ENCODE measurements at places on chromosomes 16 and 17. TPM values are rescaled to one million over a fixed set of nuclear protein-coding genes. Genes with fewer than 3 reads are reported as not detected.

The KRTAP9-4 gene
- total RNA-seq, result not detected

The NOXO1 gene
- total RNA-seq, result not detected

The TGFB1I1 gene
- 44.1 TPM for total RNA-seq

The PRAC1 gene
- total RNA-seq, result not detected

The C17orf67 gene
- 0.39 TPM for total RNA-seq

The SKAP1 gene
- not detected for total RNA-seq

The KIF2B gene
- total RNA-seq, result not detected

The VMO1 gene
- total RNA-seq, result 0.94 TPM

The CDRT15L2 gene
- not detected for total RNA-seq

The MT4 gene
- not detected for total RNA-seq

The SLFN5 gene
- total RNA-seq, result 17.5 TPM

The GDPD1 gene
- not detected for total RNA-seq

The RBFOX1 gene
- not detected for total RNA-seq

The KIF1C gene
- 27.6 TPM for total RNA-seq

The PRAC2 gene
- not detected for total RNA-seq

The QPRT gene
- 4.1 TPM for total RNA-seq

The NFAT5 gene
- total RNA-seq, result 22.3 TPM

The GNAO1 gene
- total RNA-seq, result not detected

The RCVRN gene
- total RNA-seq, result not detected

The KRT20 gene
- total RNA-seq, result not detected

The YBX2 gene
- total RNA-seq, result not detected

The LRRC45 gene
- total RNA-seq, result 13.3 TPM

The PRDM7 gene
- total RNA-seq, result not detected

The SPEM2 gene
- not detected for total RNA-seq

The ZSCAN10 gene
- total RNA-seq, result not detected

The ARHGAP23 gene
- total RNA-seq, result 59.3 TPM

The IRF8 gene
- total RNA-seq, result not detected

The TEN1 gene
- total RNA-seq, result 13.2 TPM

The TAT gene
- total RNA-seq, result not detected

The ATP2A3 gene
- 0.06 TPM for total RNA-seq

The CPNE7 gene
- 1.8 TPM for total RNA-seq

The SLC52A1 gene
- total RNA-seq, result not detected

The TBC1D3G gene
- total RNA-seq, result not detected

The LPO gene
- total RNA-seq, result not detected
